Activated gamma-delta T cell (primary cell): ENCODE measurements at places on chromosomes 1 and 21.
A peak's percentile ranks its signal among the peaks of the same experiment; 100 is the strongest.

GRCh38 chr1:116553386-116554115 is 17.3 kb downstream of the CD58 start:
- DNase-seq: no peak

DNA sequence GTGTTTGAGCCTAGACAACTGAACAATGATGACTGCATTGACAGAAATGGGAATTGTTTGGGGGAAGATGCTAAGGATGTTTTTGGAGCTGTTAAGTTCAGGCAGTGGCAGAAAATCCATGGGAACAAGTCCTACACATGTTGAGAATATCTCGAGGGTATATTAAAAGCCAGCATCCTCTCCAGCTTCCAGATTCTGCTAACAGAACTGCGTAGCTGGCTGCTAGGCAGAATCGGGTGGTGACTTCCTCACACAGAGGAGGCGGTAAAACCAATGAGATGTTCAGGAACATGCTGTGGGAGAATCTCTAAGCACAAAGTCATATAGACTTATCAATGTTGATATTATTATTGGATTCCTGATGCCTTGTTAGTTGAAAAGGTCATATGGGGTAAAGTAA is 14.8 kb downstream of the FAM163A start:
- no peak for DNase-seq

GRCh38 chr1:205286335-205286950 is 35.1 kb downstream of the NUAK2 start:
- DNase-seq: peak; percentile 26

GRCh38 chr1:241212628-241213027 is 144.4 kb downstream of the RGS7 start:
- DNase-seq: no peak

DNA sequence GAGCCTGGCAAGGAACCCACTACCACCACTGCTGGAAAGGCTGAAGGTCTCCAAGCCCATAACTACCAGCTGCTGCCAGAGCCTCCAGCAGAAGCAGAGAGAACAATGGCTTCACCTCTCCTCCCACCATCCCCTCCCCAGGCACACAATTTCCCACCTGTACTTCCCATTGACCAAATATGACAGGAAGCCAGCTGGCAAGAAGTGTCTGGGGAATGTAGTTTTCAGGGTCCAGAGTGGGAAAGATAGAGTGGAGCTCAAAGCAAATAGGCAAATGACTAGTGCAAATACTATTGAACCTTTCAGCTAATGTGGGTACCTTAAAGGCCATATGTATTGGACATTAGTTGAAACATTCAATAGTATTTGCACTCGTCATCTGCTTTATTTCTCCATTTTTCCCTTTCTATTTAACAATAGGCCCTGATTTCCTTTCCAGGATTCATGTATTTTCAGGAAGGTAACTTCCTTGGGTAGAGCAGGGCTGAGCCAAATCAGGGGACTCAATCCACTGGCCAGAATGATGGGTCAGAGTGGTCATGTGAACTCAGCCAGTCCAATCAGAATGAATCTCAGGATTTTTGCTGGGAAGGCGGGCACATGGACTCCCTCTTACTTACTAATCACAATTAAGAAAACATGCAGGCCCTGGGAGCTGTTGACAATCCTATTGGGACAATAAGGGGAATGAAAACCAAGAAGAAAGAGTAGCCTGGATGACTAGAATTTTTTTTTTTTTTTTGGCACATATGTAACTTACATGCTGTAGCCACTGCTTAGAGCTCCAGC is 12.1 kb upstream of the NFYC start:
- DNase-seq: no peak

DNA sequence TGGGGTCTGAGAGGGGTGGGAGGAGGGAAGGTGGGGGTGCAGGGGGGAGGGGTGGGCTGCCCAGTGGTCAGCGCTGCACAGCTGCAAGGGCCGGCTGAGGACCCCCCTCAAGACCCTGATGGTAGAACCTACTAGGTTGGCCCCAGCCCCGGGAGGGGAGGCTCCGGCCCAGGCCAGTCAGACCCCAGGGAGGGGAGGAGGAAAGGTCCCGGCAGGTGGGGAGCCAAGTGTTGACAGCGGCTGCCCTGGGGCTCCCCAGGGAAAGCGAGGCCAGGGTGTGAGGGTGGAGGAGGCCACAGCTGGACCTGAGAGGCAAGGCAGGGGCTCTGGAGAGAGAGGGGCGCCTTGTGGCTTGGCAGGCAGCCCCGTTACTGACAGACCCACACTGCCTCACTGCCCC is 31.1 kb downstream of the MEGF6 start:
- DNase-seq: no peak

- no peak for DNase-seq
Observed at GRCh38 chr1:198860371-198860770, 221.5 kb downstream of the PTPRC start.

DNA sequence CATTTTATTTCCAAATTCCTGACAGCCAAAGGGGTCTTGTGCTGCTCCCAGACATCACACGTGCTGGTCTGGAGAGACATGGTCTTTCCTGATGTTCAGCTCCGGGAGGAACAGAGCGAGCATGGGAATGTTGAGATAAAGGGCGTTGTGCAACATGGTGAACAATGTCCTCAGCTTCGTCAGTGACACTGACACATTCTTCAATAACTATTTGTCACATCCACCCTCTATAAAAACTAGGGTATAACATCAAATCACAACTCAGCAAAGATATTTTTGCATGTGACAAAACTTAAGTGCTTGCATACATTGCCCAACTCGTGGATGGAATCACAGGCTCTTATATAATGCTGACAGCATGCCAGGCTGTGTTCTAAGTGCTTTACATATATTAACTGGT is 42.4 kb upstream of the GRHL3 start:
- no peak for DNase-seq

GRCh38 chr1:54884135-54884586 is 2.8 kb downstream of the DHCR24 start:
- DNase-seq: no peak

- DNase-seq: no peak
Observed at GRCh38 chr1:17946434-17946833, 161.2 kb upstream of the IGSF21 start.

DNA sequence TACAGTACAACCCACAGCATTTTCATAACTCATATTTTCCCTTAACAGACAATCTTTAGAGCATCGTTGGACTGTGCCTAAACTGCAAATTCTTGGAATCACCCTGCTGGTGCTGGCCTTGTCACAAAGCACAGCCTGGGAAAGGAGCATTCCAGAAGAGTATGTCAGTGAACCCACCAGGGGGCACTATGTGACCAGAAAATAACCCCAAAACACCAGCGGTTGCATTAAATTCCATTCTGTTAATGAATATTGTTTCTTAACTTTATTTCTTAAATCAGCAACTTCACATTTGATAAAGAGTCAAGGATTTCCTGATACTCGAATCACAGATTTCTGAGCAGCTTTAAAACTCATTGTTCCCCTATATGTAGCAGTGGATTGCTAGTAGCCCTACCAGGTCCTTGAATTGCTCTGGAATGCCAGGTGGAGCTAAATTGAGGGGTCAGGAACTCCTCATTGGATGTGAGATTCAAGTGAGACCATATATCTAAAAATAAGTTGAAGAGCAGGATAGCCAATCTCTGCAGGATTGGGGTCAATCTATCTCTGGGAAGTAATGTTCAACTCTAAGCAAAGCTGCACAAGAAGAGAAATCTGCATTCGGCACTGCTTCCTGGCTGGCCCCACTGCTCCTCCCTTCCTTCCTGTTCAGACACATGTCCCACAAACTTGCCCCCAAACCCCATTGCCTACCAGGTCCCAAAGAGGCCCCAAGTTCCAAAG is 12.7 kb upstream of the RAB4A start:
- DNase-seq: no peak

DNA sequence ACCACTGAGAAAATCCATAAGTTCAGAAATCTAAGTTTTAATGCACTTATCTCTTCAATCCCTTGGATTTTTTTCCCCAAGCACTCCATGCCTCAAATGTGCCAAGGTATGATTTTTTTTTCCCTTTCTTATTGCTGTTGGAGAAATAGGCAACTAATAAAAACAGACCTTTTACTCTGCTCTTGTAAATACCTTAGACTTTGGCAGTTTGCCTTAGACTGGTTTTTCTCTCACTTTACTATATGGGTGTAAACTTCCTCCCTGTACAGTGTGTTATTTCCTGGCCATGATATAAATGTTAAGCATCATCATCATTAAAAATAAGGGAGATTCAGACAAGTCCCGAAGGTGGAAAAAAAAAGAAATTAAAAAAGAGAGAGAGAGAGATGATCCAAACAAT is 65.7 kb downstream of the LRRC8C start:
- no peak for DNase-seq

GRCh38 chr1:19941206-19941568 is 17.8 kb upstream of the PLA2G2E start:
- no peak for DNase-seq

GRCh38 chr1:197660389-197660788 is 114.9 kb downstream of the DENND1B start:
- DNase-seq: no peak

DNA sequence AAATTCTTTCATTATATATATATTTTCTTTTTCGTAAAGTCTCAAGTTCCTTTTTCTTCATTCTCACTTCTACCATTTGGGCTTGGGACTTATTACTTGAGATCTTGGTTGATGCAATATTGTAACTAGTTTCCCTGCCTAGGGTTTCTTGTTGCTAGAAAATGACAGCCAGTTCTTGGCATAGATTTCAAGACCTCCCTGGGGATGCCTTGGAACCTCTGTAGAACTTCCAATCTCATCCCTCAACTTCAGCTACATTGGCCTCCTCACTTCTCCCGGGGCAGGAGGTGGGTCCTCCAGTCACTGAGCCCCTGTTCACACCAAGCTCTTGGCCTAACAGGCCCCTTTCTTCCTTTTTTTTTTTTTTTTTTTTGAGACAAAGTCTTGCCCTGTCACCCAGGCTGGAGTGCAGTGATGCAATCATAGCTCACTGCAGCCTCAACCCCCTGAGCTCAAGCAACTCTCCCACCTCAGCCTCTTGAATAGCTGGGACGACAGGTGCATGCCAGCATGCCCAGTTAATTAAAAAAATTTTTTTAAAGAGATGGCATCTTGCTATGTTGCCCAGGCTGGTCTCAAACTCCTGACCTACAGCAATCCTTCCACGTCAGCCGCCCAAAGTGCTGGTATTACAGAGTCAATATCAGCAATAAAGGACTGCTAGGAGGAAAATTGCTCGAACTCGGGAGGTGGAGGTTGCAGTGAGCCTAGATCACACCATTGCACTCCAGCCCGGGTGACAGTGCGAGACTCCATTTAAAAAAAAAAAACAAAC is 33.1 kb downstream of the MAP3K7CL start:
- DNase-seq: no peak

- DNase-seq: no peak
Observed at GRCh38 chr21:37208056-37208721, 58.9 kb downstream of the VPS26C start.

DNA sequence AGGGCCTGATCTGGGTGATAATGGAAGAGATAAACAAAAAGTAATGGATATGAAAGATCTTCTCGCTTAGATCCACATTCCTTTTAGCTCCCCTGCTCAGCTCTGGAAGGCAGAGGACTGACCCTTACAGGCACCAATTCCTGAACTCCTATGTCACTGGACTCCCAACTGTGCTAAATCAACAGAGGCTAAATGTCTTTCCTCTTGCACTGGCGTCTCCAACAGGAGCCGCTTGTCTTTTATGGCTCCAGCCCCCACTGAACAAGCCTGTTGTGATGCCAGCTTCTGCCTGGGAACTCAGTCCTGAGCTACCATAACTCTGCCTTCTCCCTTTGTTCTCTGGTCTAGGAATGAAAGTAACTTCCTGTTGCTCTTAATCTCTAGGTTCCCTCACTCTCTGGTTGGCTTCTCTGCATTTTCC is 142.1 kb upstream of the COL11A1 start:
- DNase-seq: no peak

- DNase-seq: no peak
Observed at GRCh38 chr1:109259674-109260557, 10.6 kb downstream of the CELSR2 start.

- DNase-seq: no peak
Observed at GRCh38 chr1:205270271-205270670, 42.5 kb downstream of the TMCC2 start.

DNA sequence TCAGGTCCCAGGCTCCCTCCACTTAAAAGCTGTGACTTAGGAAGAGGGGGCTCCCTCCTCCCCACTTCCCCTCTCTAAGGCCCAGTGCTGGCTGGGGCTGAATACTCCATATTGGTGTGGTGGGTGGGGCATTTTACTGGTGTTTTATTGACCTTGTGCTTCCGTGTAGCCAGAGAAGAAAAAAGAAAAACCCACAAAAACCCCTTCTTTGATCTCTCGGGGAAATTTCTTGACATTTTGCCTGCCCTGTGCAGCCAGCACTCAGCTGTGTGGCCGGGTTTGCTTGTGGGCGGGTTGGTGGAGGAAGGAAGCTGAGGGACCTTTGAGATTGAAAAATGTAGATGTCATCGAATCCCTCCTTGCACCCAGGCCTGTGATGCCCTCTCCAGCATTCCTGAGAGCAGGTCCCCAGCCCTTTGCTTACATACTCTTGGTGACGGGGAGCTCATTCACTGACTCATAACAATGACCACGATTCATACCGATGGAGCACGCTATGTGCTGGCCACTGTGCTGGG is 24.8 kb downstream of the TNFRSF8 start:
- peak; percentile 26 for DNase-seq

DNA sequence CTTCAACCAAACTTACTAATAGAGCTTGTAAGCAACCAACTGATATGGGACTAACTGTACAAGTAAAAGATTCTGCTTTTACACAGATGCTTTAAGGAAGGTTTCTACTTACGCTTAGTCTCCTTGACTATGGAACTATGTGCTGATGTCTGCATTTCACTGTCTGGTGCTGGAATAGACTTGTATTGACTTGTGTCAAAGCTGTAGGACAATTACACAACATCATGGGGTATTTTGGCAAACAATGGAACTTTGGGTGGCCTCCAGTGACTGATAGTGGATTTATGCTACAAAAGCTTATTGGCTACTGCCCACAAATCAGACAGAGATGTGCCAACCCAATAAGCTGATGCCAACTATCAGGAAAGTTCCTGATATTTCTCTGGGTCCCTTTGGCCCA is 10.6 kb downstream of the CBR1 start:
- DNase-seq: no peak

DNA sequence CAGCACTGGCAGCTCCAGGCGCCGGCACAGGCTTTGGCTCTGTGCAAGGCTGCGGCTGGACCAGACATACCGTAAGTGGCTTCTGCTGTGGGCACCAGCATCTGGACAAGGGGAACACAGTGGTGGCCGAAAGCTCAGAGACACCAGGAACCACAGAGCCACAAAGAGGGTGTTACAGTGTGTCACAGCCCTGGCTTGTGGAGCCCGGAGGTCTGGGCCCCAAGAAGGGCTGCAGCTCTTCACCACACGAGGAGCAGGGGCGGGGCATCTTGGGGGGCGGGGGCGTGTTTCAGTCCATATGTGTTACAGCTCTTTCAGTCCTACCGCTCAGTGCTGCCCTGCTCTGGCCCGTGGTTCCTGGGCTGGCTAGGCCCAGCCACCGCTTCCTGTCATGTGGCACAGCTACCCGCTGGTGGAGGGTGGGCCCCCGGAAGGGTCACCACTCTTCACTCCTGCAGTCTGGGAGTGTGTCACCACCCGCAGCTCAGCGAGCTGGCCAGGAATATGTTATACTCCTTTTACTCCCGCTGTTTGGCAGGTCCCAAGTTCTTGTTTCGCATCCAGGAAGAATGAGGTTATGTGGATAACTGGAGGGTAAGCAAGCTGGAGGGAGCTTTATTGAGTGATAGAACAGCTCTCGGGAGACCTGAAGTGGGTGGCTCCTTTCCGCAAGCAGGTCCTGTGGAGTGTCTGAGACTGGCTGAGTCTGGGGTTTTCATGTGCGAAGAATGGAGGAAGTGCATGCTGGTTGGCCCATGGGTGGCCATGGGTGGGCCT is 3.3 kb upstream of the LSM10 start:
- DNase-seq: peak; percentile 28

- no peak for DNase-seq
Observed at GRCh38 chr1:112840631-112841624, 115.1 kb downstream of the SLC16A1 start.
